Lower lobe of right lung (tissue), 2 donors: ENCODE measurements at places on chromosomes 5 and 9.

- no peak overlapping the region for H3K4me3 ChIP-seq
- H3K4me1 ChIP-seq, result no peaks in the 10 kb centered on the region
- H3K36me3 ChIP-seq, result peaks cover 14% of the 10 kb centered on the region
- no peak overlapping the region for H3K27ac ChIP-seq
Observed at GRCh38 chr9:121233906-121234831, 32.5 kb upstream of the RAB14 start.

DNA sequence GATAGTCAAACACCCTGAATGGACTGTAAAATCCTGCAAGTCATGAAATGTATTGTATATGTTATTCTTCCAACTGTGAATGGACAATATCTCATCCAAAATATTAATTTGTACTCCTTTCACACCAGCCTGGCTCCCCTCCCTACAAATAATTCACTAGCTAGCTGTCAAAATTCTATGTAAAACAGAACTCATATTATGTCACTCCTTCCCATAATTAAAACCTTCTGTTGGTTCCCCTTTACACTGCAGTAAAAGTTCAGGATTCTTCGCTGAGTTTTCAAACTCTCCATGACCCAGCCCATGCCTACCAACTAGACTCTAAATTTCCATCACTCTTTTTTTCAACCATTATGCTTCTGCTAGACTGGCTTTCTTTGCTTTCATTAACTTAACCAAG, 857.1 kb downstream of the TAF11L14 start:
- no peak for DNase-seq
- H3K36me3 ChIP-seq, result no peaks in the 10 kb centered on the region
- H3K4me1 ChIP-seq, result no peaks in the 10 kb centered on the region
- H3K27me3 ChIP-seq, result no peaks in the 10 kb centered on the region
- H3K4me3 ChIP-seq, result no peak overlapping the region

- H3K27ac ChIP-seq, result no peak overlapping the region
- no peaks in the 10 kb centered on the region for H3K36me3 ChIP-seq
- H3K27me3 ChIP-seq, result no peaks in the 10 kb centered on the region
- H3K4me3 ChIP-seq, result no peak overlapping the region
Observed at GRCh38 chr9:4353236-4353635, 53.4 kb upstream of the GLIS3 start.

GRCh38 chr5:66812291-66812690, 216.1 kb downstream of the MAST4 start:
- peaks cover 7% of the 10 kb centered on the region for H3K4me1 ChIP-seq
- H3K4me3 ChIP-seq, result no peak overlapping the region
- H3K27ac ChIP-seq, result no peak overlapping the region
- no peak for DNase-seq
- H3K27me3 ChIP-seq, result no peaks in the 10 kb centered on the region

GRCh38 chr5:146052780-146053179, 52.6 kb downstream of the PLAC8L1 start:
- H3K4me1 ChIP-seq, result no peaks in the 10 kb centered on the region
- no peak overlapping the region for H3K4me3 ChIP-seq
- H3K27ac ChIP-seq, result no peak overlapping the region
- no peaks in the 10 kb centered on the region for H3K36me3 ChIP-seq
- DNase-seq, result no peak

- H3K27me3 ChIP-seq, result peaks cover 42% of the 10 kb centered on the region
- H3K4me1 ChIP-seq, result peaks cover 8% of the 10 kb centered on the region
- H3K27ac ChIP-seq, result no peak overlapping the region
Observed at GRCh38 chr5:138243794-138244193, 30.6 kb downstream of the GFRA3 start.

- no peaks in the 10 kb centered on the region for H3K27me3 ChIP-seq
- peaks cover 6% of the 10 kb centered on the region for H3K36me3 ChIP-seq
- H3K4me1 ChIP-seq, result peaks cover 98% of the 10 kb centered on the region
- DNase-seq, result no peak
Observed at GRCh38 chr5:132461569-132462070, 29.0 kb downstream of the IRF1 start.

DNA sequence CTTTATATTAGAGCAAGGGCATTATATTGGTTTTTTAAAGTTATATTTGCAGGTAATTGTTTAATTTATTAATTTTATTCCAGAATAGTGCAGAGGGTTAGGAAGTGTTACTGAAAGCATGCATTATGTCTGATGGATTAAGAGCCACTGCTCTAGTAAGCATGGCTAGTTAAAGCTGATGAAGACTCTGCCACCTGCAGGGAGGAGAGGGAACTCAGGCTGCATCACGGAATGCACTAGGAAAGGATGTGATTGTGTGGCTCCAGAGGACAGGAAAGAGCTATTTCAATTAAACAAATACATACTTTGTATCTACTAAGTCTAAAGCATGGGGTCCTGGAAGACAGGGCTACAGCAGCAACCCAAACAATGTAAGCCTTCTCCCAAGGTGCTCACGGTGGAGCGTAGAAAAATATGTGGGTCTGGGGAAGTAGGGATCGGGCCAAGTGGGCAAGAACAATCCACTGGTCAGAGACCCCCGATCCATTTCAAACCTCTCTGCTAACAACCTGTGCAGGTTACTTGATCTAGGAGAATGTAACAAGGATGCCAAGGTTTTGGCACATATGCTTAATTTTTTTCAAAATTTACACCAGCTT, 15.3 kb upstream of the GRXCR2 start:
- H3K4me1 ChIP-seq, result no peaks in the 10 kb centered on the region
- no peak for DNase-seq
- H3K4me3 ChIP-seq, result no peak overlapping the region
- H3K27ac ChIP-seq, result no peak overlapping the region
- no peaks in the 10 kb centered on the region for H3K27me3 ChIP-seq

- DNase-seq, result no peak
- no peak overlapping the region for H3K27ac ChIP-seq
- H3K36me3 ChIP-seq, result no peaks in the 10 kb centered on the region
- H3K4me3 ChIP-seq, result no peak overlapping the region
Observed at GRCh38 chr9:28971881-28972280, 1398.6 kb upstream of the C9orf72 start.
